Subcutaneous preadipocyte (primary cell): ENCODE measurements at places on chromosomes 1 and 21. TPM values are rescaled to one million over a fixed set of nuclear protein-coding genes. Genes with fewer than 3 reads are reported as not detected.

PCP4 gene
- total RNA-seq, result not detected in 2 replicates

OR2L3 gene
- total RNA-seq, result not detected in 2 replicates

GJA4 gene
- not detected in 2 replicates for total RNA-seq

PCAT6 gene
- not detected in 2 replicates for total RNA-seq

ANGPTL7 gene
- not detected in 2 replicates for total RNA-seq

CTNNBIP1 gene
- 7.6 and 12.9 TPM in 2 replicates for total RNA-seq

VTCN1 gene
- total RNA-seq, result not detected in 2 replicates

VANGL2 gene
- total RNA-seq, result under 0.01 TPM in 1 of 2 replicates, not detected in the other

DCST2 gene
- not detected in 2 replicates for total RNA-seq

BEST4 gene
- total RNA-seq, result not detected in 2 replicates
